ENCODE measurements at places on chromosomes 2 and 18. TPM values are rescaled to one million over a fixed set of nuclear protein-coding genes. Genes with fewer than 3 reads are reported as not detected.

SLC4A3 gene
- total RNA-seq: 426 TPM

DNA sequence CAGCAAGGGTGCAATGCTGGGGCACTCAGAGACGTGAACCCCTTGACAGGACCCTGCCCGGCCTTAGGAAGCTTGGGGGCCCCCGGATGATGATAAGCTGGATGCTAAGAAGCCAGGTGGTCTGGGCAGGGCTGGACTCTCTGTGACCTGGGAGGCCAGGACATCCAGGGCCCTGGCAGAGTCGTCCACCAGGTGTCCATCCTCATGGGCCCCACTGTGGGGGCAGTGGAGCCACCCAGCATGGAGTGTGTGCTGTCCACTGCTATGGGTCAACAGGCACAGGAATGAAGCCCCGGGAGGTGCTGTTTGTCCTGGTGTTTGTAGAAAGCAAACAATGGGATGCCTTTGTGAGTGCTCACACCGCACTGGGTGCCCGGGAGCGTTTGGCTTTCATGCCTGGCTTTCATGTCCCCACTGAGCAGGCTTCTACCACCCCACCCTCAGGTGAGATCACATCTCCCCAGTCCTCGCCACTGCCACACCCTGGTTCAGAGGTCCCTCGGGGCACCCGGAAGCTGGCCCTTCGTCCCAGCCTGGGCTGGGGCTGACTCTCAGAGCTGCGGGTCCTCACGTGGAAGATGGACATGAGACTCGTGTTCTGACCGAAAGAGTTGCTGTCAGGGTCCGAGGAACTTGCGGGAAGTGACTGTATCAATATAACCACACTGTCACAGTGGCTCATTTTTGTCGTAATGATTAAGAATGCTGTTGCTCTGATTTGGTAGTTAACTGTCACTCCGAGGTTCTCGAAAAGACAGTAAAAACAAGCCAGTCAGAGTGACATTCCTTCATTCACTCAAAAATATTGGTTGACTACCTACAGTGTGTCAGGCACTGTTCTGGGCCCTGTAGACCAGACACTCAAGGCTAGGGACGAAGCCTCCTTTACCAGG is 53.3 kb downstream of the INHBB start:
- no peak for DNase-seq

GRCh38 chr18:32040936-32041335 is 22.3 kb downstream of the RNF125 start:
- no peak for DNase-seq

- no peak for DNase-seq
These were observed 401.9 kb downstream of the HRH4 start for GRCh38 chr18:24862201-24862816.

ANKRD30B gene
- not detected for total RNA-seq

GRCh38 chr18:74501386-74501785 is 5.2 kb downstream of the CNDP2 start:
- no peak for DNase-seq

GRCh38 chr2:64522843-64523428 is 1.2 kb upstream of the AFTPH start:
- DNase-seq: peak; percentile 29

DNA sequence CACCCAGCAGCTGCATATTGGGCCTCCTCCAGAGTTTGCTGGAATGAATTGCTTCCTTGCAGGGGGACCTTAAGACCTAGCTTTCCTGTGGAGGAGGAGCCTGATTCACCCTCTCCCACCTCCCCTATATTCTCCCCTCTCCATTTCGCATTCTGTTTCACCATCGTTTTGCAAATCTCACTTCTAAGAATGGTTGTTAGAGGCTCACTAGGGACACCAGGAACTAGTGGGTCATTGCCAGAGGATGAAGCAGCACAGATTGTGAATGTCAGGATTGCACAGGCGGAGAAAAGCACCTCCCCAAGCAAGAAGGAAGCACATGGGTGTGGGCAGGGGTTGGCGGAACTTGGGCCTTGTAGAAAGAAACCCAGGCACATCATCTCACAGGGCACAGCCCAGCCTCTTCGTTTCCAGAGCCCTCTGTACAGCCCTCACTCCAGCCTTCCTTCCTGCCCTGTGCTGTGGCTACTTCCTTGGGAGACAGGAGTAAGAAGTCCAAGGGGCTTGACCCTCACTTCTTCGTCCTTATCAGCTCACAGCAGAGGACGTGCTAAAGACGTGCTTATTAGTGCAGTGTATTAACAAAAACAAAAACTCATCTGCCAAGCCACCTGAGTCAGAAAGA is 63.4 kb downstream of the TACR1 start:
- DNase-seq: no peak

DNA sequence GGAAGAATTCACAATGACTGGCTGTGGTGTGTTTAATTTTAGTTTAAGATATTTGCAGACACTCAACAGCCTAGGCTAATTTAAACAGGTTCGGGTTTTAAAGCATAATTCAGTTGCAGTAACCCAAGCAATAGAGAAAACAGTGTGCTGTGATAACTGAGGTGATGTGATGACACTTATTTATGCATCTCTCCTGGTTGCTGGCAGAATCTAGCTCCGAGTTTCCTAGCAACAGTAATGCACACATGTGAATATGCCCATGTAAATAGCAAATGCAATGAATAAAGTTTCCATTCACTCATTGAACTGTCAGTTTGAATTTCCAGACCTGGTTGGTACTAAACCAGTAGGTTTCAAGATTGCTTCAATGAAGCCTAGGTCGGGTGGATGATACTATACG is 426.5 kb downstream of the TMX3 start:
- no peak for DNase-seq

DNA sequence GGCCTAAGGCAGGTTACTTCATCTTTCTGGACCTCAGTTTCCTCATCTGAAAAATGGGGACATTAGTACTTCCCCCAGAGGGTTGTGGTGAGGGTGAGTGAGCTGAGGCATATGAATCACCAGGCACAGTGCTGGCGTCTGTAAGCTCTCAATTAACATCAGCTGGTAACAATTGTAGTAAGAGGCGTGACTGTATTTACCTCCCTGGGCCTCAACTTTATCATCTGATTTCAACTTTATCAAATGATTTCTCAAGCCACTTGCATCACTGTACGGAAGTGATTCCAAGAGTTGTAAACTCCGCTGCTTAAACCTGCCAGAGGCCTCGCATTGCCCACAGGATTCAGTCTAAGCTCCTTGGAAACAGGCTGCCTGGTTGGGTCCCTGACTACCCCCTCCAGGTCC is 53.6 kb upstream of the PKDCC start:
- no peak for DNase-seq

DNA sequence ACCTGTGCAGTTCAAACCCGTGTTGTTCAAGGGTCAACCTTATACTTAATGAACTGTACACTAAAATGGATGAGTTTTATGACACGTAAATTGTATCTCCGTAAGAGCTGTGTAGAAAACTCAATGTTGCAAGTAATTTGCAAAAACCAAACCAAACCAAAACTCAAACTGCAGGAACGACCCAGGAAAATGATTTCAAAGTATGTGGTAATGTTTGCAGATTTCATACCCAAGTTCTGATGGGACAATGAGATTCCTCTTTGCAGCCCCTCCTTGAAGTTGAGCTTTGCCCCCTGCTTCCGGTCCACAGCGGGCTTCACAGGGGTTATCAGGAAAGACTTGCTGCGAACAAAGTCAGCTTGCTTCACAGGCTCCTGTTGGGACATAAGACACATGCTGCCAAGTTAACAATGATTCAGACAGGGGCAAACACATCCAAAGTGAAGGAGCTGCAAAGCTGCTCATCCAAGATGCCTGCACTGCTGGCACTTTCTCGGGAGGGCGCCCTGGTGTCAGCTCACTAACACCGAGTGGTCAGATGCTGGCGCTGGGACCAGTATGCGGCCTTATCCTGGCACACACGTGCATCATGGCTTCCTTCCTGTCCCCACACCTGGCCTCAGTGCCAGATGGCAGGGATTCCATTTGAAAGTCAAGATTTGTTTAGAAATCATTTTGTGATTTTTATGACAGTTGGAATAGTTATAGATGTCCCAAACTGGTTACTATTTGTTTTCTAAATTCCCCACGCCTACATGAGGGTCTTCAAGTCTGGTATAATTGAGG is 65.2 kb upstream of the MGAT4A start:
- no peak for DNase-seq

RGPD3 gene
- total RNA-seq: not detected

- no peak for DNase-seq
These were observed 1143.9 kb upstream of the NXPH2 start for GRCh38 chr2:139924070-139924469.

AQP12A gene
- not detected for total RNA-seq

GREB1 gene
- 7.8 TPM for total RNA-seq

CCDC178 gene
- total RNA-seq: 0.27 TPM

- no peak for DNase-seq
These were observed 24.9 kb downstream of the HTR2B start for GRCh38 chr2:231099918-231100317.

C2orf74 gene
- 33.7 TPM for total RNA-seq

DNA sequence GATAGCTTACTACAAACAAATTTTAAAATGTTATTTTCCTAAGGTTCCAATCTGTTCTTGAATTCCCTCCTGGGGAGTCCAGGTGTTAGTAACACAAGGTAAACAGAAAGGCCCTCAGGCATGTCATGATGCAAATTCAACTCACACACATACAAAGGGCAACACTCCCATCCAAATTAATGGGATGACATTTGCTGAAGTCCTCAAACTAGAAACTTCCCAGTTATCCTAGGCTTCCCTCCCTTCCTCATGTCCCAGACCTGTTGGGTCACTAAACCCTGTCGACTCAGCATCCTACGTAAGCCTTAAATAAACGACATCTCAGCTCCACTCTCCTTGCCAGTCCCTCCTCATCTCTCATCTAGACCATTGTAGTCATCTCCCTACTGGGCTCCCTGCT is 85.1 kb downstream of the GREB1L start:
- no peak for DNase-seq

ADCY3 gene
- total RNA-seq: 12.8 TPM

- no peak for DNase-seq
These were observed 18.9 kb downstream of the SLC20A1 start for GRCh38 chr2:112664689-112665088.

DNA sequence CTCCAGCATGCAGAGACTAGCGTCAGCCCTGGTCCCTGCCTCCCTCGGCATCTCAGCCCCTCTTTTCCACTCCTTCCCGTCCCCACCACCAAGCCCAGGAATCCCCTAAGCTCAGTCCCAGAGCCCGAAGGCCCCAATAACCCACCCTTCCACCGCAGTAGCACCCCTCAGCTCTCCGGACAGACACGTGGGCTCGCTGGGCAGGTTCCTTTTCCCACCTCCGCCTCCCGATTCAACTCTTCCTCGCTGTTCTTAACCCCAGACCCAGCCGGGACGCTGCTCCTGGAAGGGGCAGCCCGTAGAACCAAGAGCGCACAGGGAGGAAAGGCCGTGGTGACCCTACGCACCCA is 1.4 kb downstream of the IHH start:
- no peak for DNase-seq

DNA sequence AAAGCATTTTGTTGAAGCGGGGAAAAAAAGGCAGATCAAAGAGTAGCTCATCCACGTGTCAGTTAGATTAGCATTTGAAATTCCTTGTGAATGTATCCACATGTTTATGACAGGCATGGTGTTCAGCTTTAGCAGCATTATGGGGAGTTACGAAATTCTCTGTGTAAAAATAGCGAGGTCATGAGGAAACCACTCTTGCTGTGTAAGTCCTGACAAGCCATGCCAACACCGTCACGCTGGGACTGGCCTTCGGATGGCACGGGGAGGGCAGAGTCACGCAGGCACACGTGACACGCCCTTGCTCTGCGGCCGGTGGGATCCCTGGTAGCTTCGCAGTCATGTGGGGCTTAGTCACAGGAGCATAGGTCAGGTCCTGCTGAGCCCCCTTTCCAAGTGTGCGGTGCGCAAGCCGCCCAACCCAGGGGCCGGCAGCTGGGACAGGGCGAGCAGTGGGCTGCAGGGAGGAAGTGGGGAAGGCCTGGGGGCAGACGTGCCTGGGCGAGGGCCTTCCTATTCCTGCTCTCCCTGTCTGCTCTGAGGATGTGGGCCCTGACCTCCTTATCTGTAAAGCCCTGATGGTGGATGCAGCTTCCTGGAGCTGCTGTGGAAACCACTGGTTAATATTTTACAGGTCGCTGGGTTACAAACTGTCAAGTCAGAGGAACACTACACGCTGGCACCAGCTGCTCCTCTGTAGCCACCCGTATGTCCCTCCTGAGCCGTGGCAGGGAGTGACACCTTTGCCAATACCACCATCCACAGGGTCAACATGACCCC is 18.0 kb downstream of the MBP start:
- DNase-seq: peak; percentile 87

DNA sequence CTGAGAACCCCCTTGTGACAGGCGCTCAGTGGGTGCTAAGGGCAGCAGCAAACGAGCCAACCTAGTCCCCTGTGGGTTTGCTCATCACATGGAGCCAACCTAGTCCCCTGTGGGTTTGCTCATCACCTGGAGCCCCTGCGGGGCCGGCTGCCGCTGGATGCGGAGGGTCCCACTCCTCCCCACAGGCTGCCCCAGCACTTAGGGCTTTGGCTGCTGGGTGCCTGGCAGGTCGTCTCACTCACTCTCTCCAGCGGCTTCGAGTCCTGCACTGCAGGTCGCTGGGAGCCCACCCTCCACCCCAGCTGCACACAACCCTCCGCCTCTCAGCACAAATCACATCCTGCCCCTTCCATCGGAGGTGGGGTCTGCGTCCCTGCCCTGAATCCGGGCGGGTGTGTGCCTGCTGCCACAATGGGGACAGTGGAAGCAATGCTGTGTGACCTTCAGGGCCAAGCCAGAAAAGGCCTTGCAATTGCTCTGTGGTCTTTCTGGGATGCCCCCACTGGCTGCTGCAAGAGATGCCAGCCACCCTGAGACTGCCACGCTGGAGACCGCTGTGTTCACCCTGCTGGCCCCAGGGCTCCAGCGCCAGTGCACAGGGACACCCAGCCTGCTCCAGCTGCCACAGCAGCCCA is 248.1 kb upstream of the SALL3 start:
- DNase-seq: no peak

DNA sequence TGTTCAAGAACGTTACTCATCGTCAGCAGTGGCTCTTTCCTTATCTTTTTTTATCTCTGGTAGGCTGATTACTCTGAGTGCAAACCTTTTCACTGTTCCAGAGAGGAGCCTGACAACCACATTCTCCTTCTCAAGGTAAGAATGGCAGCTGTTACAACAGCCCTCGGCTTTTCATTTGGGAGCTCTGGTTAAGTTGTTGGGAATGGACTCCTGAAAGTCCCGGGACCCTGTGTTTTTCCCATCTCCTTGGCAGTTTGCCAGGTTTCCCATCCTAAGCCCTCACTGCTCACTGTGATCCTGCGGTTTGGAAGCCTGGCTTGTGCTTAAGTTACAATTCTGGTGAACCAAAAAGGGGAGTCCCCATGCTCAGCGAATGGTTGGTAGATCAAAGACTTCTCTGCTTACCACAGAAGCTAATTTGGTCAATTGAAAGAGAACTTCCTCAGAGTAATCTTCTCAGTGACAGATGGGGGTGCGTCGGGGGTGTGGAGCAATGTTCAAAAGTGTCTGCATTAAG is 122.3 kb downstream of the LYPD6B start:
- DNase-seq: no peak

SLC11A1 gene
- total RNA-seq: 6.4 TPM

HOXD9 gene
- total RNA-seq: 0.16 TPM

- no peak for DNase-seq
These were observed 72.6 kb upstream of the FIGN start for GRCh38 chr2:163808406-163808805.

IL36B gene
- not detected for total RNA-seq
